ENCODE measurements at places on chromosomes 2 and 18. TPM values are rescaled to one million over a fixed set of nuclear protein-coding genes. Genes with fewer than 3 reads are reported as not detected.

The CHRNA1 gene
- total RNA-seq: not detected

- DNase-seq: no peak
Measured at GRCh38 chr2:230774348-230774951, 61.8 kb downstream of the CAB39 start.

The ATF2 gene
- total RNA-seq: 67.0 TPM

- no peak for DNase-seq
Measured at GRCh38 chr18:5439986-5440696, 103.7 kb downstream of the EPB41L3 start.

The NAT8 gene
- not detected for total RNA-seq

The MYL1 gene
- total RNA-seq: not detected

The SCN2A gene
- total RNA-seq: 0.12 TPM

- DNase-seq: no peak
Measured at GRCh38 chr2:64599469-64599868, 54.2 kb downstream of the SERTAD2 start.

The HNMT gene
- total RNA-seq: not detected

DNA sequence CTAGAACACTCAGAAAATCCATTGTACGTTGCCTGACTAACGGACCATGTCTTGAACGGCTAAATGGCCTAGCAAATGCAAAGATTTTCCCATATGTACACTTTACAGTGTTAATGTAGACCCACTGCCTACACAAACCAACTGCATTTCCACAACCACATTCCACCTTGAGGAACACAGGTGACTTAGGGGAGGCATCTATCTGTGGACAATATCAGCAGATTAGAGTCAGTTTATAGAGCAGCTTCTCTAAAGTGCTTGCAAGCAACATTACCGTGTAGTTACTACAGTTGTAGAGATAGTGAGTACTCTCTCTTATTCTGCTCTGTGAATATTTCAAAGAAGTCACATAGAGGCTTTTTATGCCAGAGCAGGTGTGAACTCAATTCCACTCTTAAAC is 139.6 kb downstream of the TCF4 start:
- no peak for DNase-seq

DNA sequence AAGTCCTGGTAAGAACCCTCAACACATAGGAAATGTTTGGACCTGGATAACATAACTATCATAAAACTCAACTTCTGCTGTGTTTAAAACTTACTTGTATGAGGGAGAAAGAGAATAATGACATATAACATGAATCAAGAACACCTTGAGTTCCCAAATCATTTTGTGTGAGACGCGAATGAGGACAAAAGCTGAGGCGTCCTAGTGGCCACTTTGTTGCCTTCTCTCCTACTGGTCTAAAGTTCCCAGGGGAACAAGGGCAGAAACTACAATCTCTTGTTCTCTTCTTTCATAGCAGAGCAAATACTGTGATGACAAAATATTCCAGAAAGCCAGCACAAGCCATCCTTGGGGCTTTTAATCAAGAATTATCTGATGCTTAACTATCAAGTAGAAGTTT is 8.3 kb upstream of the LCT start:
- DNase-seq: no peak

GRCh38 chr2:237614151-237614720 is 13.2 kb upstream of the LRRFIP1 start:
- DNase-seq: no peak

- DNase-seq: no peak
Measured at GRCh38 chr2:196675963-196676362, 36.4 kb downstream of the CCDC150 start.

- DNase-seq: no peak
Measured at GRCh38 chr2:218877331-218877730, 3.3 kb upstream of the WNT10A start.

GRCh38 chr2:63821396-63821795 is 20.3 kb upstream of the UGP2 start:
- DNase-seq: no peak

GRCh38 chr18:2223849-2224248 is 347.5 kb downstream of the METTL4 start:
- DNase-seq: peak; percentile 4

DNA sequence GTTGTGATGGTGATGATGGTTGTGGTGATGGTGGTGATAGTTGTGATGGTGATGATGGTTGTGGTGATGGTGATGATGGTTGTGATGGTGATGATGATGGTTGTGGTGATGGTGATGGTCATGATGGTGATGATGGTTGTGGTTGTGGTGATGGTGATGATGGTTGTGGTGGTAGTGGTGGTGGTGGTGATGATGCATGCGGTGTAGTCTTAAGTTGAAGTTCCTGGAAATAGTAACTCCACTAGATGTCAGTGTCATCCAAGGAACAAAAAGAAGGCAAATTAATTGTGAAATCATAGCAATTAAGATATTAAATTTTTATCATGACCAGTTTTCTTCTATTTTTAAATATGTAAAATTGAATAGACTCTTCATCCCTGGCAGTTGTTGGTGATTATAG is 309.2 kb downstream of the AGAP1 start:
- no peak for DNase-seq

GRCh38 chr2:174667250-174667860 is 69.8 kb upstream of the WIPF1 start:
- DNase-seq: no peak

GRCh38 chr2:238525990-238526389 is 99.3 kb downstream of the ASB1 start:
- no peak for DNase-seq

The GCG gene
- total RNA-seq: not detected

- no peak for DNase-seq
Measured at GRCh38 chr2:176612736-176613135, 343.5 kb downstream of the MTX2 start.

DNA sequence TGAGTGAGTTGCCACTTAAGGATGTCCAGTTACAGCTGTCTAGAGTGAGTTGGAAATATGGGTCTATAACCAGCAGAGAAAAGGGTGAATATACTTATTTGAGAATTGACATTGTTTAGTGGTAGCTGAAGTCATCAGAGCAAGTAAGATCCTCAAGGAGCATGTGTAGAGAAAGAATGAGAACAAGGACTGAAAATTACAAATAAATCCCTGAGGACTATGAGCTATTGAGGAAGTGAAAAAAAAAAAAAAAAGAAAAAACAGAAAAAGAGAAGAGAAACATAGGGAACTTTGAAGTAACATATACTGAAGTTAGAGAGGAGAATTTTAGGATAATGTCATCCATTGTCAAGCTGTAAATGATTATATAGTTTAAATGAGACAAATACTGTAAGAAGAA is 134.0 kb upstream of the CCDC68 start:
- no peak for DNase-seq

The KCNJ13 gene
- total RNA-seq: not detected

- DNase-seq: no peak
Measured at GRCh38 chr2:240460781-240461431, 25.4 kb downstream of the GPC1 start.

DNA sequence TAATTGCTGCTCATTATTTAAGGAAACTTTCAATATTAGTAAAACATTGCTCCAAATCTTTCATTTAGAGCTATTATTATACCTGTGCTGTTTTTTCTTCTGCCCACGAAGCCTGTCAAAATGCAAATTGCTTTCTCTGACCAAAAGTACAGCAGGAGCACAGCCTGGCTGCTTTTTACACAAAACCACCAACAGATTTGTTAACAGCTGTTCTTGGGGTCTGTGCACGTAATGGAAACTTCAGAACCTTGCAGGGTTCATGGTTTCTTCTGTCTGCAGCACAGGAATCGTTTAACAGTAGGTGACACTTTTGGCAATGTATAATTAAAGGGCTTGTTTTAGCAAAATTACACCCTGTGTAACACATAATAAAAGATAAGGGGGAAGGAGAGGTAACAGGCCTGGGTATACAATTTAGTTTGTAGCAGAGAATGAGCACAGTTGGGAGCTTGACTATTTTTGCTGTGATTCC is 447.3 kb downstream of the KCNJ3 start:
- no peak for DNase-seq

DNA sequence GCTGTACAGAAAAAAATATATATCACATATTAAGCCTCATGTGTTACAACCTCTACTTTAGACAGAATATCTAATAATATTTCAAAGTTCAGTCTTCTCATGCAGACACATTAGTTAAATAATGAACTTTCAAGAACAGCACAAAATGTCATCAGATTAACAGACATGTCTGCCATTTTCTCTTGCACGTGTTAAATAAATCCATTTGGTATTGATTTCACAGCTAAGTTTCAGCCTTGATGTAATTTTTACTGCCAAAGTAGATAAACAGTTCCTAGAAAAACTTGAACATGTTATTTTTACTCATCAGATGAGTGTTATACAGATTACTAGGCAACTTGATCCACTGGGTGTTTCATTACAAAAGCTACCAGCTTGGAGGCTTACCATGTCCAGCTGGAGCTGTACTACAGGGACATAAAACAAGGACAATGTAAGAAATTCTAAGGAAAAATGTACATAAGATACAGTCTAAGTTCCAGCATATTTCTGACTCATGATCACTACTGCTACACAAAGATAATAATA is 290.7 kb upstream of the DDX18 start:
- DNase-seq: no peak

DNA sequence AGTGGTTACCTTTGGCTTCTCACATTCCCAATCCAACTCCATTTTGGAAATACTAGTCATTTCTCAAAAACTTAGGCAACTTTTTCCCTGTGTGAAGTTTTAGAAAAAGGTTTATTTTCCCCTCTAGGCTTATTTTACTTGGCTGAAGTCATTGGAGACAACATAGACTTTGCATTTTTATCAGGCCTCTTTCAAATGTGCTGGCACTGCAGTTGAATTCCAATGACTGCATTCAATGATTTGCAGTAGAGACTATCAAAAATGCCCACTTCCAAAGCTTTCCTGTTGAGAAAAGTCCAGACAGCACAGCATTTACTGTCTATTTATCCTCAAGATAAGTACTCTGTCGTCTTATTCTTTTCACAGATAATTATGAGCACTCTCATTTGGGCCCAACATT is 70.1 kb downstream of the ONECUT2 start:
- DNase-seq: no peak

GRCh38 chr2:128685841-128686496 is 367.3 kb upstream of the HS6ST1 start:
- DNase-seq: no peak

GRCh38 chr2:241885946-241886643 is 16.6 kb downstream of the RTP5 start:
- DNase-seq: no peak

DNA sequence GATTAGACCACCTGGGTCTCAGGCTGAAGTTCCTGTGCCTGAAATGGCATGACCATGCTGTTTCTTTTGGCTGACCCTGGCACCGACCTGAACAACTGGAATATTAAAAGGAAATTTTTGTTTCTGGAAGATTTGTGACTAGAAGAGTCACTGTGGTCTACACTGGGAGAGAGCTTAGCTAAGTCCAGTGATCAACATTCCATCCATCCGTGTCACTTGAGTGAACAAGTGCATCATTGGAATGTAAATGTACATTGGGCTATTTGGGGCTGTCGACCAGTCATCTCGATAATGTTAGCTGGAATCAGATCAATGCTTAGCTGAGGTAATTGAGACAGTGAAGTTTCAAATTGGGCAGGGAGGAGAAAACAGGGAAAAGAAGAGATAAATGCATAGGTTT is 95.4 kb upstream of the CCDC85A start:
- no peak for DNase-seq

DNA sequence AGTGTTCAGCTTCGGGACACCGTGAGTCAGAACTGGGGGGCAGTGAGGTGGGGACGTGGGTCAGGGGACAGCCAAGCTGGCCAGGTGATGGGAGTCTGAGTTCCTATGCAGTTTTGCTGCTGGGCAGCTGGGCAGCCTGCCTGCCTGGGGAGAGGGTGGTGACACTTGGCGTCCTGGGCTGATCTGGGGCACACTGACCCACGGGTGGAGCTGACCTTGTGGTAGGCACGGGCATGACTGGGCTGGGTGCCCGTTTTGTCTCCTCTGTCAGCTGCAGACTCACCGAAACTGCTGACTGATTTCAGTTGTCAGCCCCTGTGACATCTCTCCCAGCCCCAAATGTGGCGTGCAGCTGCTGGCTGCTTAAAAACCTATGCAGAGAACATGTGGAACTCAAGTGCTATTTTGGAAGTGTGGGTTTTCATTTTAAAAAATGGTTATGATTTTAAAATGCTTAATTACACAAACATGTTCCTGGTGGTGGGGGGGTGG is 32.6 kb upstream of the E2F6 start:
- peak; percentile 8 for DNase-seq

DNA sequence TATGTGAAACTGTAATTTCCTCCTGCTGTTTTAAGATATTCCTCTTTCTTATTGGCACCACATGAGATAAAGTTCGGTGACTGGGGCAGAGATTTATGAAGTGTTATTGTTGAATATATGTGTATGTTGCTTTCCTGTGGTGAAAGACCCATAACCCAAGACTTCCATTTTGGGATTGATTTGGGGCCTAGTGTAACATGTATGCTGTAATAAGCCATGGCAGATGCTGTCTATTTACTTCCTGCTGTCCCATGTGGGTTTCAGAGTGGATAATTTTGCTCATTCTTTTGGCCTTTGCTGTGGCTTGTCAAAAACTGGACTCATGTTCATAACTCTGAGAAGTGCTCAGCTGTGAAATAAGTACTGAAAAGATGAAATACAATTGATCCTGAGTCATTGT is 10.8 kb upstream of the MYO1B start:
- DNase-seq: no peak

GRCh38 chr2:910698-911097 is 40.0 kb upstream of the SNTG2 start:
- no peak for DNase-seq

The AGXT gene
- not detected for total RNA-seq

- DNase-seq: no peak
Measured at GRCh38 chr2:122273785-122274419, 518.5 kb downstream of the TSN start.

The EVX2 gene
- total RNA-seq: not detected

DNA sequence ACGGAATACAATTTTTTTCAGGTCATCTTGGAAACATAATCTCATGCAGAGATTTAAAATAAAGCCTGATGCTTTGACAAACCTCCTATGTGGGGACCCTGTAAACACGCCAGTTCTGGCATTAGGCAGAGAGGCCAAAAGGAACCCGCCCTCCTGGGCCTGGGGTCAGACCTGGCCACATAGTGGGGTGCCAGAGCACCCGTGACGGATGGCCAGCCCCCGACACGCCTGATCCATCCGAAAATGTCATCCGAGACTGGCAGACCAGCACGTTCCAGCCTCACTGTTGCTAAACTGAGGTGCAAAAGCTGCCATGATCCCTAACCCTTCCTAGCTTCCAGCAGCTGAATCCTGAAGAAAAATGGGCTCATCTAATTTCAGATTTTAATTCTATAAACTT is 222.6 kb upstream of the SALL3 start:
- DNase-seq: no peak

- DNase-seq: no peak
Measured at GRCh38 chr2:143696651-143697050, 567.4 kb downstream of the ARHGAP15 start.

DNA sequence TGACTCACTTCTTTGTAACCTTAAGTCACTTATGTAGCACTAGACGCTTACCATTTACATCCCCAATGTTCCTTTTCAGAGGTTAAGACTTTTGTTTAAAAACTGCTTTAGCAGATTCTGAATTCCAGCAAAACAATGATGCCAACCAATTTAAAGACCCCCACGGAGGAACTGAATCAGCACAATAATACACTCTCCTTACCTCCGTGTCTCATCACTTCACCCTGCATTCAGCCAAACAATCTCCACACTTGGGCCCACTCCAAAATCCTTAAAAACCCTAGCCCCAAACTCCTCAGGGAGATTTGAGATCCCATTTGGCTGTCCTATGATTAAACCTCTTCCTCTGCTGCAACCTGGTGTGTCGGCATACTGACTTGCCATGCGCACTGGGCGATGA is 153.9 kb downstream of the B3GNT2 start:
- DNase-seq: no peak

The RAB27B gene
- 0.14 TPM for total RNA-seq

- no peak for DNase-seq
Measured at GRCh38 chr2:96097441-96097840, 18.9 kb downstream of the ADRA2B start.

Data from activated T-cell treated with anti-CD3 and anti-CD28 coated beads, Interleukin-2, amount 50 U/mL, for 72 hours (primary cell).